ENCODE measurements at places on chromosomes 12 and 14.

DNA sequence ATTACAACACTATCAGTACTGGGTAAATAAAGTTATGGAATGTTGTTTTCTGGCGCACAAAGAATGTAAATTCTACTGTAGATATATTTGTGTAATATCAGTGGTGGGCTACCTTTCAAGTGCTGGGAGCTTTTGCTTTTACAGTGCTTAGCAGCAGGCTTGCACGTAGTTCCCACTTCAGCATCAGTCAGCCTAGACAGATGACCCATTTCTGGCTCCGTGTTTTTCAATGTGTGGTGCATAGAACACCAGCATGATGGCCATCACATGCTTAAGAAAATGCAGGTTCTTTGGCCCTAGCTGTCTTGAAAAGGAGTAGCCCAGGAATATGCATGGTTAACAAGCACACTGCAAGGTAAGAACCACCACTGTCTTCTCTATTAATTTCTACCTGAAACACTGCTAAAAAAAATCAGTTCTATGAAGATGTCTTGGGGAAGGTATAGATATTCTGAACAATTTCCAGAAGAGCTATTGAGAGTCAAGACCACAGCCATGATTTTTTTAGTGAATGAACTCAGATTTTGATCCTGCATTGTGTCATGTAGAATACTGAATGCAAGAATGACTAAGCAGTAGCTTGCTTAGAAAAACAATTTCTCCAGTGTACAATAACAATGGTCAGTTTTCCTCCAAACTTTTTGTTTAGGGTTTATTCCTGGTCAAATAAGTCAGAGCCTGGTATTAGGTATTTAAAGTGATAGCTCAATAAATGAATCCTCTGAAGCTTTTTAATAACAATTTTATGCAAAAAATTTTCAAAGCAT lies 195.7 kb downstream of the AKAP6 start:
- DNase-seq, result no peak

DNA sequence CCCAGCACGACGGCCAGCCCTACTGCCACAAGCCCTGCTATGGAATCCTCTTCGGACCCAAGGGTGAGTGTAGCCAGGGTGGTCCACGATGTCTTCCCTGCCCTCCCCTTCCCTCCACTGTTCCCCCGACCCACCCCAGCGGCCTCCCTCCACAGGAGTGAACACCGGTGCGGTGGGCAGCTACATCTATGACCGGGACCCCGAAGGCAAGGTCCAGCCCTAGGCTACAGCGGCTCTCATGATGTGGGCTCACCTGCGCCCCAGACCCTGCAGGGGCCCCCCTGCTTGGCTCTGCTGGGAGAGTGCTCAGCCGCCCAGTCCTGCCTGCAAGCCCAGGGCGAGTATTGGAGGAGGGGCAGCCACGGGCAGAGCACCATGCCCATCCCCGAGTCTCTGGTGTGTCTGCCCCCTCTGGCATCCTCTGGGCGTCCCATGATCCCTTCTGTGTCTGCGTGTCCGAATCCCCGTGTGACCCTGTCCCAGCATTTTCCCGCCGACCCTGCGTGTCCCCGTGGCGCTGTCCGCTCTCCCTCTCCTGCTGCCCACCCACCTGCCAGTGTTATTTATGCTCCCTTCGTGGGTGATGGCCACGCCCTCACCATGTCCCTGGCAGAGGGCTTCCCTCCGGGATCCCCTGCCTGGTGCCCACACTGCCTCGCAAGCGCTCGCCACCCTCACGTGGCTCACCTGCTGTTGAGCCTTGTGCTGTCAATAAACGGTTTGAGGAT lies 5.0 kb downstream of the CRIP2 start:
- no peak for DNase-seq

GRCh38 chr14:57811998-57812546 lies 53.8 kb downstream of the SLC35F4 start:
- no peak for DNase-seq

- no peak for DNase-seq
Measured at GRCh38 chr12:96719660-96720362, 187.2 kb upstream of the NEDD1 start.

DNA sequence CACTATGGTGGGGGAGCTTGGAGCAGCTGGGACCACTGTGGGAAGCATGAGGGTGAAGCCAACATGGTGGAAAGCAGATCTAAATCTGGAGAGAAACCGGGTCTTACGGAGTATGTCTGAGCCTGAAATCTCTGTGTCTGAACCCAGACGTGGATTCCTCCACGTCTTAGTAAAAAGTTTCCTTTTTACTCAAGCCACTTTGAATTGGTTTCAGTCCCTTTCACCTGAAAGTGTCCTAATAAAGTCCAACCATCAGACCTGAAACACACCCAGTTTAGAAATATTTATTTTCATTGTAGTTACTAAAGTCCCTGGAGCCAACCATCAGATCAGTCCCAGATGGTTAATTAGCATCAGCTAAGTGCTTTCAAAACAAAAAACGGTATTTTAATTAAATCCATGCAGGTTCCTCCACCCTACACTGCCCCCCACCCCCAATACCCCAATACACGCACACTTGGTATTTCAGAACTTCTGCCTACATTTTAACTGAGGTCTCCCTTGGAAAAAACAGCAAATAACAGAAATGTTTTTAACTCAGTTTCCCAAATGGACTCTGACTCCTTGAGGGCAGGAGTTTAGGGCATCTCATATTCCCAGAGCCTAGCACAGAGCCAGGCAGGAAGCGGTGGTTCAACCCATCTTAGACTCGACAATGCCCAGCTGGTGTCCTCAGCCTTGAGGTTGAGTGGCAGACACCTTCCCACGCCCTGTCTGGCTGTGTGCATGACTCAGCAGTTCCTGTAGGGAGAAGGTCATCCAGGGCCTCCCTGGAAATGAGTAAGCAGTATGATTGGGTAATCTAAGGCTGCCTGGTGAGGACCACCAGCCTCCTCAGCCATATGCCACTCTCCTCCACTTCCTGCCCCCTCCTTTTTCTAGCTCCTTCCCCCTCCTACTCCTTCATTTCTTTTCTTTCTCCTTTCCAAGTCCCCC lies 175.8 kb downstream of the TTC8 start:
- no peak for DNase-seq

DNA sequence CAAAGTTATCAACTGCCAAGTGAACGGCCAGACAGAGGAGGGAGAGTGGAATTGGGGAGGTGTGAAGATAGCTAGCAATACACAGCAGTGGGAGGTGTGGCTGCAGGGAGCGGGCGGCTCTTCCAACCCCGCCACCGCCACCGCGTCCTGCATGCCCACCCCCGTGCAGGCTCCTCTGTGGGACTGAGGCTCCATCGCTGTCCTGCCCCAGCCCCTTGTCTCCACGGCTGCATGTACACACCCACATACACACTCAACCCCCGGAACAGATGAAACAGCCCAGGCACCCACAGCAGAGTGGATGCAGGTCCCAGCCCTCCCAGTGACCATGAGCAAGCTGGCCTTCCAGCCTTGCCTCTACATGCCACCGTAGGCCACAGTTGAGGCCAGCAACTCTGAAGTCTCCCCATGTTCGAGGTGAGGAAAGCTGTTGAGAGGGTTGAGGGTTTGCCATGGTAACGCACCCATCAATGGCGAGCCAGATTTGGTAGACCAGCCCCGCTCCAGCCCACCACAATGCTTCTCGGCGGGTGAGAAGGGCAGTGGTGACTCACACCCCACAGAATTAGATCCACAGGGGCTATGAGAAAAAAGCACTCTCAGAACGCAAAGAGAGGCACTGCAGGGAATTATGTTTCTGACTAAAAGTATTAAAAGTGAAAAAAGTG lies 39.3 kb downstream of the PITPNM2 start:
- no peak for DNase-seq

DNA sequence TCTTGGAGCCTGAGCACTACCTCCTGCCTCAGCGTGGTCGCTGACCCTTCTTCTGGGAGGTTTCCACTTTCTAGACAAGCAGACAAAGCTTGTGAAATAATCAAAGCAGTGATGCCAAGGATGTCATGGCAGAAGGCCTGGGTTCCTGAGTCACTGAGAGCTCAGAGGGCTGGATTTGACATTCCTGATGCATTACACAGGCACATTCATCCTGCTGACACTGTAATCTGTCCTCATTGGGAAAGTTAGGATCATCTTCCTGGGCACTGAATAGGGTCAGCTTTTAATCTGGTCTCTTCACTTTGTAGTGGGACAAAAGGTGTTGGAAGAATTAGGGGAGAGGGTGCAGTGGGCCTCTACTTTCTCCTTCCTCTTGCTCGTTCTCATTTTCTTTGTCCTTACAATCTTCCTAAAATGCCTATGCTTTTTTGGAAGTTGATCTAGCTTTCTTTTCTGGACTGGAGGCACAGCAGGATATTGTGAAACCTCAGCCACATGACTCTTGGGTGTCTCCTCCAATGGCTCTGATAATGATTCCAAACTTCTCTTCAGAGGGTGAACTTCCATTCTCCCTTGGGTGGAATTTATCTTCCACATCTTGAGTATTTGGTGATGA lies 29.6 kb downstream of the EEA1 start:
- no peak for DNase-seq

DNA sequence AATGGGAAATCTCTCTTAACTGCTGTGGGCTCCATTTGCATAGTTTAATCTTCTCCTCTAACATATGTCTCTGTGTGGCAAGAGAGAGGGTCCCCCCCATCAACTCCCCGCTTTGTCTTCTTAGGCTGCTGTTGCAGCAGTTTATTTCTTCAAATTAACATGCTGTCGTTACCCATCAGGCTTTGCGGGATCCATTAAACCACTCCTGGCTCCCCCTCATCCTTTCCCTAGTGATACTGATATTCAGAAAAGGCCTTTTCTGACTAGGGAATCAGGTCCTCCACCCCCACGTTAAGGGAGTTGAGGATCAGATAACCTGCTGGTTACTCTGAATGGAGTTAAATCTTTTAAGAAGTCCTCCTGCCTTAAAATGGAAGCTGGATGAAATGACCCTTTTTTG lies 15.2 kb downstream of the GPR84 start:
- no peak for DNase-seq

- no peak for DNase-seq
Measured at GRCh38 chr12:109937371-109937770, 37.3 kb downstream of the TCHP start.

GRCh38 chr12:101826766-101827368 lies 3.9 kb downstream of the GNPTAB start:
- no peak for DNase-seq

GRCh38 chr12:93019212-93019927 lies 90.3 kb upstream of the EEA1 start:
- DNase-seq, result no peak

DNA sequence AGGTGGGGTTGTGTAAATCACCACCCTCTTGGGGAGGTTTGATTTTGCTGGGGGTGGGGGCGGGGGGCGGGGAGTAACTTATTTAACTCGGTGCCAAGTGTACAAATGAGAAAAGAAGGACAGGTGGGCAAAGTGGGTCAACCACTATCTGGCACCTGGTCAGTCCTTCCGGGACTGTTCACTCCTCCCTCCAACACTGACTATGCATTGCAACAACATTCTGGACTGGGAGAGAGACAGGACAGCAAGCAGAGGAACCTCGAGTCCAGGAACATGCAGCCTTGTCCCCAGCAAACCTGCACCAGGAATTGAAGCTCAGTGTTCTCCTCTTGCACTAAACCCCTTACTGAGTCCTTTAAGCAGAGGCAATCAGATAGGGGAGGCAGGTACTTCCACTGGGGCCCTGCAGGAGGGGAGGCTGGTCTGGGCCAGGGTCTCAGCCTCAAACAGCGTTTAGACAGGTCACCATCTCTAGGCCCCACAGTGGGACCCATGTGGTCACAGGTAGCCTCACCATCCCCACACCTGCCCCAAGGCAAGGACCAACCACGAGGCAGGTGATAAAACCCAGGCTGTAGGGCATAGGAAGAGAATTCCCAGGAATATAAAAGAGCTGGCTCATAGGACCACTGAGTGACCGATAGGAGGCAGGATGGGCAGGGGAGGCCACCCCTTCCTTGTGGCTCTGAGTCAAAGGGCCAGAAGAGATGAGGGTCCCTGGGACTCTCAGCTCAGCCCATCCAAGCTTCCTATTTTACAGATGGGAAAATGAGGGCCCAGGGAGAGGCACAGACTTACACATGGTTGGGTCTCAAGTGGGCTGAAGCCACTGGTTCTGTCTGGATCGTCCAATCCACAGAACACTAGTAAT lies 9.8 kb downstream of the CCDC85C start:
- no peak for DNase-seq

DNA sequence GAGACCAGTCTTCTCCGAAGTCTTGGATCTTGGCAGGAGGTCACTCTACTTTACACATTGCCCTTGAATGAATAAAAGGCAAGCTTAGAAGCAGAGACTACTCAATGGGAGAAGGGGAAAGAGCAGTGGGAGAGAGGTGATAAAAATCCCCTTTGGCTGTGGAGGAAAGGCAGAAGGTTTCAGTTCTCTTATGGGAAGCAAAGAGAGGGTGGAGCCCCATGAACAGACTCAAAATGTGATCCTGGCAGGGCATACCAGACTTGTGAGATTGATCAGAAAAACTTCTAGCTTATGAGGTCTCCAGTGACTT lies 49.6 kb upstream of the HECTD1 start:
- no peak for DNase-seq

- no peak for DNase-seq
Measured at GRCh38 chr12:15689751-15690191, 99.4 kb downstream of the EPS8 start.

- DNase-seq, result no peak
Measured at GRCh38 chr12:118641249-118641648, 264.9 kb downstream of the SUDS3 start.

DNA sequence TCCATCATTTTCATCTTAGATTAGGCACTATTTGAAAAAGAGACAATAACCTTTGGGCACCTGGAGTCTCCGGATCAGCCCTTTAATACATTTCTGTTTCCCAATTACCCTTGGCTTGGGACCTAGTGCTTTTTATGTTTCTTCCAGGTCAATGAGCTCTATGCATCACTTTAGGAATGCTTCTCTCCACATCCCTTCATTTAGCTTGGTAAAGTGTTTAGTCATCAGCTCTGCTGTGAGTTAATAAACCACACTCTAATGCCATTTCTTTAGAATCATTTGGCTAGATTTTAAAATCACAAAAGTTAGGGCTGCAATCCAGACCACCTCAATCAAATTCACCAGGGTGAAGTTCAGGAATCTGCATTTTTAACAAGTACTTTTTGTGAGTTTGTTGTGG lies 41.7 kb downstream of the RASSF9 start:
- no peak for DNase-seq

DNA sequence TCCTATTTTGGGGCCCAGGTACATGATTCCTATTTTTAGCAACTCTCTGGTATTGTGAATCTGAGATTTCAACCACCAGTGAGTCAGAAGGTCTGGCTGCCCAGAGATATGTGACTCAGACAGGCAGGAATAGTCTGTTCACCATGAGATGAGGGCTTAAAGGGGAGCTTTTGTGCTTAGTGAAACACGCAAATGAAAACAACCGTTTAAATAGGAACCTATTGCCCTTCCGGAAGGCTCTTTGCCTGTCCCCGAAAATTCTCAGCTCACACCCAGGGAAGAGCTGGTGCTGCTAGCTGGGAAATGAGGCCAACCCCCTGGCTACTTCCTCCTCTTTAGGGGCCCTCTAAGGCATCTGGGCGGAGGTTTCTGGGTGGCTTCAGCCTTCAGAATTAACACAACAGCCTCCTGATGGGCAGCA lies 283.6 kb downstream of the CACNA1C start:
- no peak for DNase-seq

GRCh38 chr12:59820594-59821011 lies 224.8 kb downstream of the SLC16A7 start:
- DNase-seq, result no peak
